ENCODE measurements at places on chromosomes 2 and 18.

DNA sequence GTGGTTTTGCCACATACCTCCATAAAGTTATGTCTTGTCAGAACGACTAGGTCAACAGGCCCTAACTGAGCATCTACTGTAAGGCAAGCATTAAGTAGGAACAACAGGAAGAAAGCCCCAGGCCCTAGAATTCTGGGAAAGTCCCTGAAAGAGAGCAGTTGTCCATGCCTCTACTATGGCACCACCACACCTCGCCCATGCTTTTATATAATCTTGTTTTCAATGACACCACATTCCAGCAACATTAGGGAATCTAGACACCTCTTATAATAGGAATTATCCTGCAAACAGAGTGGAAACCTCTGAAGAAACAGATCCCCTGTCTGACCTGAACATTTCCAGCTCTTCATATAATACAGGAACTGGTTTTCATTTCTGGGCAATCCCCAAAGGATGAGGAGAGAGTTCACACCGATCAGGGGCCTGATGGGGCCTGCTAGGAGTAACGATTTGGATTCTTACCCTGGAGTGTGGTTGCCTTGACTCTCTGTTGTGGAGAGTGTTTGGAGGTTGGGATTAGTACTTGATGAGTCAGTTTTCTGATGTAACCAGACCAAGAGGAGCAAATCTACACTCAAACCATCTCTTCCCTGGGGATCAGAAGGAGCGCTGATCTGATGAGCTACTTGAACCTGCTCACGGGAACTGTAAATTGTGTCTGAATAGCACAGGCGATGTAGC is 31.9 kb upstream of the CEP68 start:
- peak; percentile 94 for DNase-seq

- no peak for DNase-seq
These were observed 150.2 kb upstream of the LHCGR start for GRCh38 chr2:48905696-48906095.

- DNase-seq = no peak
These were observed 216.3 kb downstream of the RNF144A start for GRCh38 chr2:7133521-7133920.

- peak; percentile 2 for DNase-seq
These were observed 436.3 kb downstream of the CBLN2 start for GRCh38 chr18:72107647-72108383.

- DNase-seq = no peak
These were observed 70.8 kb downstream of the ABI2 start for GRCh38 chr2:203399031-203399430.

DNA sequence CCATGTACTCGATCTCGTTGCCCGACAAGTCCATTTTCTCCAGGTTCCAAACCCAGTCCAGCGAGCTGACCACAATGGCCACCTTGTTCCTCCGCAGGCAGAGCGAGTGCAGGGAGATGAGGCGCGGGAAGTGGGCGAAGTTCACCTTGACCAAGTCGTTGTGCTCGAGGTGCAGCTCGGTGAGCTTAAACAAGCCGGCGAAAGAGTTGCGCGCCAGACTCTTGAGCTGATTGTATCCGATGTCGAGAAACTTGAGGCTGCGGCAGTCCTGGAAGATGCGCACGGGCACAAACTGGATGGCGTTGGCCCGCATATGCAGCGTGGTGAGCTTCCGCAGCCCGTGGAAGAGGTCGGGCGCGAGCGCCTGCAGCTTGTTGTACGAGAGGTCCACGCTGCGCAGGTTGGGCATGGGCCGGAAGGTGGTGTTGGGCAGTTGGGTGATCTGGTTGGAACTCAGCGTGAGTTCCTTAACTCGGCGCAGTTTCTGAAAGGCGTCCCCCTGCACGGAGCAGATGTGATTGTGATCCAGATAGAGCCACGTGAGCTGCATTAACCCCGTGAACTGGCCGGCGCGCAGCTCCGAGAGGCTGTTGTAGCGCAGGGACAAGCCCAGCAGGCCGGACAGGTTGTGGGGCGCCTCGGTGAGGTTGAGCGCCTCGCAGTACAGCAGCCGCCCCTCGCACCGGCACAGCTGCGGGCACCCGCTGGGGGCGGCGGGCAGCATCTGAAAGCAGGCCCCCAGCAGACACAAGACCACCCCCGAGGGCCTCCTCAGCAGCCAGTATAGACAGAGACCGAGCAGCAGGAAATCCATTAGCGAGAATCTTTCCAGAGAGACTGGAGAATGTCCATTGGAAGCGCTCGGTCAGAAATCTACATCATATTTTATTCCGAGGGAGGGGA is 1.3 kb downstream of the LRRTM1 start:
- DNase-seq = no peak

GRCh38 chr2:144942516-144943256 is 422.8 kb upstream of the ZEB2 start:
- peak; percentile 57 for DNase-seq

DNA sequence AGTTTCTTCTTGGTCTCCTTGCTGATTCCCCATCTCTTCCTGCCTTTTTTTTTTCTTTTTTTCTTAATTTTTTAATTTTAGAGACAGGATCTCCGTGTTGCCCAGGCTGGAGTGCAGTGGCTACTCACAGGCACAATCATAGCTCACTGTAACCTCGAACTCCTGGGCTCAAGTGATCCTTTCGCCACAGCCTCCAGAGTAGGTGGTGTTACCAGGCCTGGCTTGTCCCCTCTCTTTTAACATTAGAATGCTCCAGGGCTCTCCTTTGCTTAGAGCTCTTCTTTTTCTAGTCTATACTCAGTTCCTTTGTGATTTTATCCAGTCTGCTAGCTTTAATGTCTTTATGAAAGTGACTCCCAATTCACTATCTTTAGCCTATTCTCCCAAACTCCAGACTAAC is 89.2 kb downstream of the ARHGEF33 start:
- DNase-seq = no peak

DNA sequence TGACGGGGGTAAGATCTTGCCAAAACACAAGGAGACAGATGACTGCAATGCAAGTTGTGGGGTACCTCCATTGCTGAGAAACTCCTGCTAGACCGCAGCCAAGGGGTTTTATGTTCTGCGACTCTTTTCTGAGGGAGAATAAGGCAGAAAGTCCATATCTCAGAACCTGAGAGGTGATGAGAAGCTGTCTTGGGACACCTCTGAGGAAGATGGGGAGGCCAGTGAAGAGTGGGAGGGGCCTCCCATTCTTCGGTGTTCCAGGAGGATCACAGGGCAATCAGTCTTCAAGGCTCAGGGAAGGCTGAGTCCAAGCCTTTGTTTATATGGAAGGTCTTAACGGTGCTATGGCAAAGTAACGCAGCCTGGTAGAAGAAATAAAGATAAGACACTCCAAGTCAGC is 18.0 kb downstream of the CYP27A1 start:
- DNase-seq = no peak

DNA sequence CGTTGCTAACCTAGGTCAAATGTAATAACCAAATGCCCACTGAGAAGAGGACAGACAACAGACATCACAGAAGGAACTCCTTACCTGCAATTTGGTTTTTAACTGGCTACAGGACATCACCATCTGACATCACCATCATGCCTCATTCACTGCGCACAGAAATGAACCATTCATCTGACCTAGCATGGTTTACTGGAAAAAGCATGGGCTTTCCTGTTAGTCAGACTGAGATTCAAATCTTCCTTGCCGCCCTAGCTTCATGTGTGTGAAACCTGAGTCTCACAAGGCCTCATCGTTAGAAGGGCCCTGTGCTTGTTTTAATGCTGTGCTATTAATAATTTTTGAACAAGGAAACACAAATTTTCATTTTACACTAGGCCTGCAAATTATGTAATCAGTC is 1.1 kb upstream of the HIBCH start:
- no peak for DNase-seq

- DNase-seq = no peak
These were observed 1563.0 kb downstream of the SUCLG1 start for GRCh38 chr2:82896117-82896516.

All from AG10803 (cell line).